ENCODE measurements at places on chromosomes 3 and 15.

DNA sequence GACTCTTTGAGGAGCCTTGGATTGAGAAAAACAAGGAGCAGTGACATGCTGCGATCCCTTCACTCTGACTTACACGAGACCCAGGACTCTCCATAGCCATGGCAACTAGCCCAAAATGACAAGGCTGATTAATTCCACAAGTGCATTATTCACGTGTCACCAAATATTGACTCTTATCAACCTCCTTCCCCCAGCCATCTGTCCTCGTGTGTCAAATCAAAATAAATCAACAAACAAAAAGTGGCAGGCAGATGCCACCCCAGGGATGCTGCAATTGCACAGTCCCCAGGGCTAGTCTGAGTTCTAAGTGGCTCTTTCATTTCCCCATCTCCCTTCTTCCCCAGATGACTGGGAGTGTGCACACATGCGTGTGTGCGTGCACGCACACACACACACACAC lies 104.9 kb downstream of the AQP9 start:
- DNase-seq, result no peak

DNA sequence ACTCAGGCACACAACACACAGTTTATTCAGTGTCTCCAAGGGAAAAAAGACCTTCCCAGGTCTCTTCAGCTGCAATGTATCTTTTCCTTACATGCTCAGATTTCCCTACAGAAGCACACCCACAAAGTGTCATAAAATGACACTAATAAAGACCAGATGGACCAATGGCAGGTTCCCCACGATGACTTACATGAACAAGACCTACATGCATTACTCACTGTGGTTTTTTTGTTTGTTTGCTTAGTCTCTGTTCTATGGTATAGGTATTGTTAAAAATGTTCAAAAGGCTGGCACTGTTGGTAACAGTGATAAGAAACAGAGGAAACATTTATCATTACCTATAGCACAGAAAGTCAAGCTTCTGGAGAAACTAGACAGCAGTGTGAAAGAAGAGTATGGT lies 318.2 kb upstream of the TMCO5A start:
- no peak for DNase-seq

DNA sequence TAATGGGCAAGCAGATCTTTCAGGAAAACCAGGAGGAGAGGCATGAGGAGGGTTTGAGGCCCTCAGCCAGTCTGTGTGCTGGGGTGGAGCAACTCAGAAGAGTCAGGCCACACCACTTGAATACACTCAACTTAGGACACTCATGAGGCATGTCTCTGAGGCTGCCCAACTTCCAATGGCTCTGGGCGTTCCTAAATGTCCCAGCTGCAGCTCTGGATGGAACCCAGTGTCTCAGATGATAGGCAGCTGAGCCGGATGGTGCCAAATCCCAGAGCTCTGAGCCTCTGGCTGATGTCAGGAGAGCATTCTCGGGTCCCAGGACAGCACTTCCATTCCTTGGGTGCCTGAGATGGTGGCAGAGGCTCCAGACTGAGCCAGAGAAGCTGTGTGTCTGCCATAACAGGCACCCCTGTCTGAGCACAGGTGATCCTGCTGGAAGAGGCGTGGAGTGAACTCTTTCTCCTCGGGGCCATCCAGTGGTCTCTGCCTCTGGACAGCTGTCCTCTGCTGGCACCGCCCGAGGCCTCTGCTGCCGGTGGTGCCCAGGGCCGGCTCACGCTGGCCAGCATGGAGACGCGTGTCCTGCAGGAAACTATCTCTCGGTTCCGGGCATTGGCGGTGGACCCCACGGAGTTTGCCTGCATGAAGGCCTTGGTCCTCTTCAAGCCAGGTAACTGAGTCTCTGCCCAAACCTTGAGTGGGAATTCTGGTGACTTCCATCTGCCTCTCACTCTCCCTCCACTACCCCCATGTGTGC lies 2.8 kb downstream of the NR2E3 start:
- DNase-seq, result no peak

DNA sequence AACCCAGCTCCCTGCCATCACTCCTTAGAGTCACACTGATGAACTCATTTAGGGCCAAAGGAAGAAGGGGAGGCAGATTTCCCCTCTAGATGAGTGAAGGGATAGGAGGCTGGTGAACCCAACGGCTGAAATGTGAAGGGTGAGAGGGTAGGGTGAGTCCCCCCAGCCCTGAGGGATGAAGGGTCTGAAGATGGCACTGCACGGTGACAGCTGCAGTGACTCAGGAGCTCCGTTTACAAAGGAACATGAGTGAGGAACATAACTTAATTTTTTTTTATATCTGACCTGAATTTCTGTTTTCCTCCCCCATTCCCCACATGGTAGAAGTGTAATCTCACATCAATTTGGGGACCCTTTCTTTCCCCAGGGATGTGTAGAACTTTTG lies 14.0 kb downstream of the SNX33 start:
- no peak for DNase-seq

DNA sequence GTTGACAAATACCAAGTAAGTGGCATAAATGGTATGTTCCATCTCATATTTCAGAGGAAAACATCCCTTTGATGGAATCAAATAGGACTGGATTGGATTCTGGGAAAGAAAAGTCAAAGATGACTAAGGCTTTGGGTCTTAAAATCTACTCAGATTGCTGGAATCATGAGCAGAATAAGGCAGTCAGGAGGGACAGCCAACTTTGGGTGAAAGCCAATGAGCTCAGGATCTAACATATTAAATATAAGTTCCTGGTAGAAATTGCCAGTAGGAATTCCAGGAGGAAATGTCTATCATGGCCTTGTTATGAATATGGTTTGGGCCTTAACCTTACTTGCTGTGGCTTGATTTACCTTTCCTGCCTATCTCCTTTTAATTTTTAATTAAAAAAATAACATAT lies 55.3 kb downstream of the ISL2 start:
- no peak for DNase-seq

DNA sequence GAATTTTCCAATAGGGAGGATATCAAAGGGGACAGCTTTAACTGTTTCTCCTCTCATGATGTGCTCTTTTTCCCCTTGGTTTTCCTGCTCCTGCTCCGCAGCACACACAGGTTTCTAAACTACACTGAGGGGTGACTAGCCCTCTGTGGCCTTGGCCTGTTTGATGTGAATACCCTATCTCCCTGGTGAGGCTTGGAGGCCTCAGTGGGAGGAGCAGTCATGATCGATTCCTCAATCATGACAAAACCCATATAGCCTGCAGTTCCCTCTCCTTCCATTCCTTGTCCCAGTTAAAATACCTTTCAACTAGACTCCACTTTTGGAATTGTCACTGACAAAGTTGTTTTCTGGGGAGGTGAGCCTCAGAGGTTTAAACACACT lies 24.0 kb upstream of the USP3 start:
- DNase-seq, result no peak

- DNase-seq, result no peak
Observed at GRCh38 chr3:151421938-151422337, 37.4 kb upstream of the P2RY12 start.
